Trophoblast cell (in vitro differentiated cells and primary cell): ENCODE measurements at places on chromosomes 2 and 18.
A peak's percentile ranks its signal among the peaks of the same experiment; 100 is the strongest.

DNA sequence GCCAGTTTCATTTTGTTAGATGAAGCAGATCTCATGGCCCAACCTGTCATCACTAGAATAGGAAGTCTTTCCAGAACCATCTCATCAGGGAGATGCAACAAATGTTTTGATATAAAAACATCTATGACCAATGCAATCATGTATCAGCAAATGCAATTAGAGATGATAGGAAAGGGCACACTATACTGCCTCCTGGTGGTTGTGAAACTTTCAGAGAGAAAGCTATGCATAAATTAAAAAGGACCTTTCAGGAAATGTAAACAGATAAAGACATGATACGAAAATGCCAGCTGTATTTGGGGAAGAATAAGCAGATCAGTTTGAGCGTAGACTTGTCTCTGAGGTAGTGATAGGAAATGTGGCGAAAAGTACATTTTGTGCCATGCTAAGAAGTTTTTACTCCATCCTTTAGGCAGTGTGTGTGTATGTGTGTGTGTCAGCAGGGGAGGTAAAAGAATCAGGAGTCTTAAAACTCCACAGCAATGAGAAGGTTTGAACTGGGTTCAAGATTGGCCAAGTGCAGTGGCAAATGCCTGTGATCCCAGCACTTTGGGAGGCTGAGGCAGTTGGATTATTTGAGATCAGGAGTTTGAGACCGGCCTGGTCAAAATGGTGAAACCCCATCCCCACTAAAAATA, 479.3 kb downstream of the CPS1 start:
- no peak overlapping the region for H3K27ac ChIP-seq
- no peaks in the 10 kb centered on the region for H3K36me3 ChIP-seq
- peak; percentile 23 for DNase-seq

GRCh38 chr2:96359310-96359709, 23.7 kb downstream of the NCAPH start:
- H3K27me3 ChIP-seq, result no peaks in the 10 kb centered on the region
- H3K27ac ChIP-seq, result no peak overlapping the region
- peaks cover 2% of the 10 kb centered on the region for H3K4me1 ChIP-seq
- no peak overlapping the region for H3K4me3 ChIP-seq

DNA sequence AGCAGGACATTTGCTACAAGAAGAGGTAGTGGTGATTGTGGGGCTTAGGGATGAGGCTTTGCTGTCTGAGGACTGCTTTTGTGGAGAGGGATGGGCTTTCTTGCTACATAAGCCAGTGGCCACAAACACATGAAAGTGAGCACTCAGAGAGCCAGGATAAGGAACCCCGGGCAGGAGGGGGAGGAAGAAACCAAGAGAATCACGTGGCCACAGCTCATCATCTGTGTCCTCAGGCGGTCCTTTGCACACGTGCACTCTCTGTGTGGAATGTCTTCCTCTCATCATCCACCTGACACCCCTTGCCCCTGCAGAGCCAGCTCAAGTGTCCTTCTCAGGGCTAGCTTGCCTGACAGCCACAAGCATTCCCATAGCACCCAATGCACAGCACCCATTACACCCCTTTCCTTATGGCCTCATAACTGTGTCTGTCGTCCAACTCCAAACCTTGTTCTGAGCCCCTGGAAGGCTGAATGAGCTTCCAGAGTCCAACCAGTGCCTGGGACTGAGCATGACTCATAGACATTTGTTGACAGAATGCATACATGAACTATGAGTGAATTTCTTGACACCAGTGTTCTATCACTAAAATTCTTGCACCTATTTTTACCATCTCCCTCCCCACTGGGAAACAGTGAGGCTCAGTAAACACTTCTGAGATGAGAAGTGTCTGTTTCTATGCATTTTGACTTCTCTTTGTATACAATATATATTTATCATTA, 398.3 kb downstream of the ALK start:
- DNase-seq, result no peak
- no peaks in the 10 kb centered on the region for H3K27me3 ChIP-seq
- H3K4me1 ChIP-seq, result no peaks in the 10 kb centered on the region

DNA sequence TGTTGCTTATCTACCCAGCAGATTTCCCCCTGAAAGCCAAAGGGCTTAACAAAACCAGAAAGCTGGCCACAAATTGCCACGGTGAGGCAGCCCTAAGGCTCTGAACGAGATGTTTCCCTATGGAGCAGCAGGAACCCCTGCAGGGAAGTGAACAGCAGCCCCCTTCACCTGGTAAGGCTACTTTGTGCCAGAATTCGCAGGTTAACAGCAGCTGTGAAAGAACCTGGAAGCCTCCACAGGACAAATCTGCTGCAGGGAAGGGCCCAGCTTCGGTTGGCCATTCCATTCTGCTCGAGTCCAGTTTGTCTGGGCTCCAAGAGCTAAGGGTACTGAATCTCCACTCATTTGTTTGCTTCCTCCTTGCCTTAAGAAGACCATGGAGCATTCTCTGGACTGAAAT, 175.3 kb downstream of the PDE11A start:
- H3K4me1 ChIP-seq, result no peaks in the 10 kb centered on the region
- no peak overlapping the region for H3K27ac ChIP-seq
- no peaks in the 10 kb centered on the region for H3K36me3 ChIP-seq
- no peaks in the 10 kb centered on the region for H3K27me3 ChIP-seq
- DNase-seq, result no peak

DNA sequence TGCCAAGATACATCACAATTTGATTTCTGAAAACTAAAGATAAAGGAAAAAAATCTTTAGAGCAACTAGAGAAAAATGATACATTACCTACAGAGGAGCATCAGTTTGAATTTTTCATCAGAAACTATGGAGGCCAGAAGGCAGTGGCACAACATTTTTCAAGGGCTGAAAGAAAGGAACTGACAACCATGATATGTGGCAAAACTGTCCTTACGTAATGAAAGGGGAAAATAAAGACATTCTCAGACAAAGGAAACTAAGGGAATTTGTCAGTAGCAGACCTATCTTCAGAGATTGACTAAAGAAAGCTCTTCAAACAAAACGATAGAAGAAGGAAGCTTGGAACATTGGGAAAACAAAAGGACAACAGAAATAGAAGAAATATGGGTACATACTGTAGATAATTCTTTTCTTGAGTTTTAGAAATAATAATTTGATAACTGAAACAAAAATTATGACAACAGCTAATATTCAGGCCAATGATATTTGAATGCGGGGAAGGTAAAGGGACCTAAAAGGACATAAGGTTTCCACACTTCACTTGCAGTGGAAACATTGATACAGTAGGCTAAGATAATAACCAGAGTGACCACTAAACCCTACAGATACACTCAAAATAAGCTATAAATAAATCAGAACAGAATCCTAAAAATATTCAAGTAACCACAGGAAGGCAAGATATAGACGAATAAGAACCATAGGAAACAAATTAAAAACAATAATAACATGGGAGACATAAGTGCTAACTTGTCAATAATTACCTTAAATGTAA, 70.0 kb upstream of the NPAS2 start:
- H3K4me1 ChIP-seq, result no peaks in the 10 kb centered on the region
- no peaks in the 10 kb centered on the region for H3K27me3 ChIP-seq
- no peak overlapping the region for H3K4me3 ChIP-seq
- no peak for DNase-seq
- no peak overlapping the region for H3K27ac ChIP-seq

DNA sequence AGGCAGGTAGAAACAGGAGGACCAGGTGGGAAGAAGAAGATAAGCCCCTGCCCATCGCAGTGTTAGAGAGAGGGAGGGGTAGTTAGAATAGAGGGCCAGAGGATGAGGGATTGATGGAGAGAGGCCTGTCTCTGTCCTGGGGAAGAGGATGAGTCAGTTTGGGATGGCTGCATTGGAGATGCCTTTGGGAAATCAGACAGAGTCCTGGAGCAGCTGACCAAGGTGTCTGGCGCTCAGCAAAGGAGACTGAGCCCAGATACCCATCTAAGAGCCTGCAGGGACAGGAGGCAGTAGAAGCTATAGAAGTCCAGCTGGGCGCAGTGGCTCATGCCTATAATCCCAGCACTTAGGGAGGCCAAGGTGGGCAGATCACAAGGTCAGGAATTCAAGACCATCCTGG, 177.8 kb upstream of the HAAO start:
- peaks cover 14% of the 10 kb centered on the region for H3K4me1 ChIP-seq
- no peak overlapping the region for H3K4me3 ChIP-seq
- H3K36me3 ChIP-seq, result no peaks in the 10 kb centered on the region
- DNase-seq, result peak; percentile 39
- H3K27ac ChIP-seq, result no peak overlapping the region

- H3K27me3 ChIP-seq, result no peaks in the 10 kb centered on the region
- no peak for DNase-seq
- no peaks in the 10 kb centered on the region for H3K36me3 ChIP-seq
These were observed 432.3 kb downstream of the SUCLG1 start for GRCh38 chr2:84026818-84027217.

- no peaks in the 10 kb centered on the region for H3K27me3 ChIP-seq
- H3K27ac ChIP-seq, result no peak overlapping the region
- H3K36me3 ChIP-seq, result peaks cover 12% of the 10 kb centered on the region
- H3K4me1 ChIP-seq, result no peaks in the 10 kb centered on the region
These were observed 142.1 kb downstream of the USP34 start for GRCh38 chr2:61328707-61329251.

GRCh38 chr18:9803063-9803697, 82.6 kb upstream of the TXNDC2 start:
- no peak overlapping the region for H3K4me3 ChIP-seq
- no peak overlapping the region for H3K27ac ChIP-seq
- peaks cover 22% of the 10 kb centered on the region for H3K36me3 ChIP-seq
- H3K4me1 ChIP-seq, result peaks cover 3% of the 10 kb centered on the region

DNA sequence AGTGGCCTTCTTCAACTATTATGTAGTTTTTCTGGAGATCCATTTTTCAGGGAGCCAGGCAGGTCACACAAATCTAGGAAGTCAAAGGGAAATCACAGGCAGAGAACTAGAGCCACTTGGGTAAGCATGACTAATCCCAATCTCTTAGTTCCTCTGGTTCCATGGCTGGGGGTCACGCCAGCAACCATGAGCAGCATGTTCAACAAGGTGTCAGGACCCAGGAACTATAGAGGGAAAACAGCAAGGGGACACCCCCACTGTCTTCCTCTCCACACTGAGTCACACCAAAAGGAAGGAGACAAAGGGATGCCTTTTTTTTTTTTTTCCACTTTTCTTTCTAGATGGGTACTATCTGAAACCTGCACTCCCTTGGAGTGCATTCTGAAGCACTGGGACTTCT, 250.9 kb downstream of the OTX1 start:
- DNase-seq, result no peak
- H3K27me3 ChIP-seq, result no peaks in the 10 kb centered on the region
- H3K4me3 ChIP-seq, result no peak overlapping the region
- H3K36me3 ChIP-seq, result no peaks in the 10 kb centered on the region
- H3K27ac ChIP-seq, result no peak overlapping the region
- no peaks in the 10 kb centered on the region for H3K4me1 ChIP-seq

- no peaks in the 10 kb centered on the region for H3K36me3 ChIP-seq
- H3K27me3 ChIP-seq, result no peaks in the 10 kb centered on the region
- DNase-seq, result no peak
These were observed 295.0 kb upstream of the ZNF521 start for GRCh38 chr18:25646971-25647370.

DNA sequence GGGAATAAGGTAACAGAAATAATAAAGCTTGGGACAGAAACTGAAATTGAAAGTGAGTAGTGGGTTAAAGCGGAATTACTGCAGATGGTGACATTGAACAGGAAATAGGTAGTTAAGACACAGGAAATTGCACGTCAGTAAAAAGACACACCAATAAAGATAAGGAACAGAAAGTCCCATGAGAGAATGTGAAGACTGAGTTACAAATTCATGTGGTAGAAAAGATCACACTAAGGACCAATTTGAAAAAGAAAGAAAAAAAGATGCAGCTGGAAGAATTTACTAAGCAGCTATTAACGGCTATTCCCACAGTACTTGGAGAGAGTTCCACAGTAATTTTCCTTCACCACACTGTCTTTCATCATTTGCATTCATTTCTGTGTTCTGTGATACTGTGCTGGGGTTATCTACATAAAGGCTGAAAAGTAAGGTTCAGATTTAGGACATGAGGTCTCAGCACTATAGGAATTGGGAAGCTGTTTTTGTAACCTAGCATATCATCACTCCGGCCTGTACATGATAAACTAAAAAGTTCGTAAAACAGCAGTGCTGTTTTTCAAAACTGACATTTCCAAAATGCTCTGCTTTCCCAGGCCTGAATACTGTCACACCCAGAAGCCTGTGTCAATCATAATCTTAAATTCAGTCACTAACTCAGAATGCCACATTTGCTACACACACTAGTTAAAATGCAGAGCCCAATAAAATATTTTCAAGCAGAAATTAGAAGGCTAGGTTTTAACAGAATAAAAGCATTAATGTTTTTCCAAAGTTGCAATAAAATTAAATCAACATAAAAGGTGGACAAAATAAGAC, 42.9 kb downstream of the SRBD1 start:
- H3K36me3 ChIP-seq, result no peaks in the 10 kb centered on the region
- H3K4me3 ChIP-seq, result no peak overlapping the region
- DNase-seq, result peak; percentile 19
- H3K27me3 ChIP-seq, result no peaks in the 10 kb centered on the region
- no peaks in the 10 kb centered on the region for H3K4me1 ChIP-seq

- no peaks in the 10 kb centered on the region for H3K27me3 ChIP-seq
- H3K36me3 ChIP-seq, result peaks cover 9% of the 10 kb centered on the region
- no peak overlapping the region for H3K4me3 ChIP-seq
- DNase-seq, result no peak
- no peaks in the 10 kb centered on the region for H3K4me1 ChIP-seq
- H3K27ac ChIP-seq, result no peak overlapping the region
These were observed 32.4 kb downstream of the SLC35F5 start for GRCh38 chr2:113724010-113724409.

GRCh38 chr18:46401486-46402070, 255.4 kb downstream of the LOXHD1 start:
- no peak overlapping the region for H3K27ac ChIP-seq
- no peak overlapping the region for H3K4me3 ChIP-seq

DNA sequence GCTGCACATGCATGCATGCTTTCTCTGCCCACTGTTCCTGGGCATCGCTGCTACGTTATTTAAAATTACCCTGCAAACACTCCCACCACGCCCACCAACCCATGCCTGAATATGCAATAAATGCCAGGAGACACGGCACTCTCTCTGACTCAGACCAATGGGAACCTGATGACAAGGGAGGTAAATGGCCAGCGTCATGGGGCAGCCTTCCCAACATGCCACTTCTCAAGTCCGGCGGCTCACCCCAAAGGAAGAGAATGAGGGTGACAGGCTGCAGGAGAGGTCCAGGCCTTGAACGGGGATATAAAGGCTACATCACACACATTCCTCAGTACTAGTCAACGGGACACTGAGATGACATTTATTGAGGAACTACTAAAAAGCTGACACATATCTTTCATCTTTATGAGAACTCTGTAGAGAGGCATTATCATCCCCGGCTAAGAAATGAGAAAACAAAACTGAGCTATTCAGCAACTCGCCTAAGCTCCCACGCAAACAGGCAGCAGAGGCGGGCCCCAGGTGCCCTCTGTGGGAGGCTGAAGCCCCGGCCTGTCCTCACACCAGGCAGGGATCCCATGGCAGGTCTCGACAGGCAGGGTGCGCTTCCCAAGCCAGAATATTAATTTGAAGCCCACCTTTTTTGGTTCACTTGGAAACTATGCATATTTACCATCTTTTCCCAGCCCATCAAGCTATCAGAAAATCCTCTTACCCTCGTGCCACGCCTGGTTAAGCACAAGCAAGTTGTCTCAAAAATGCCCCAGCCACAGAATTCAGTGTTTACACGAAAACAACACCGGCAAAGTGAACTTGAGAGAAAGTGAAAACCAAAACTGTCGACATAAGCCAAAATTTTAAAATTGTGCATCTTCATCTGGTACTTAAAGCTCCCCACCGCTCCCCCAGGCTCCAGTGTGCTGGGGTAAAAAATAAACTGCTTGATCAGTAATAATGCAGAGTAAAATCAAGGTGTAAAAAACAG, 166.3 kb downstream of the HDAC4 start:
- no peaks in the 10 kb centered on the region for H3K27me3 ChIP-seq
- no peak for DNase-seq
- H3K27ac ChIP-seq, result no peak overlapping the region
- peaks cover 4% of the 10 kb centered on the region for H3K4me1 ChIP-seq
- H3K4me3 ChIP-seq, result no peak overlapping the region
- no peaks in the 10 kb centered on the region for H3K36me3 ChIP-seq
